ENCODE measurements at places on chromosomes 5 and 9.

GRCh38 chr9:83800236-83801033 lies 17.1 kb downstream of the GKAP1 start:
- DNase-seq = no peak

GRCh38 chr9:91494751-91495150 lies 71.1 kb upstream of the NFIL3 start:
- DNase-seq = no peak

GRCh38 chr9:133306242-133307204 lies 29.5 kb downstream of the SURF6 start:
- DNase-seq = no peak

DNA sequence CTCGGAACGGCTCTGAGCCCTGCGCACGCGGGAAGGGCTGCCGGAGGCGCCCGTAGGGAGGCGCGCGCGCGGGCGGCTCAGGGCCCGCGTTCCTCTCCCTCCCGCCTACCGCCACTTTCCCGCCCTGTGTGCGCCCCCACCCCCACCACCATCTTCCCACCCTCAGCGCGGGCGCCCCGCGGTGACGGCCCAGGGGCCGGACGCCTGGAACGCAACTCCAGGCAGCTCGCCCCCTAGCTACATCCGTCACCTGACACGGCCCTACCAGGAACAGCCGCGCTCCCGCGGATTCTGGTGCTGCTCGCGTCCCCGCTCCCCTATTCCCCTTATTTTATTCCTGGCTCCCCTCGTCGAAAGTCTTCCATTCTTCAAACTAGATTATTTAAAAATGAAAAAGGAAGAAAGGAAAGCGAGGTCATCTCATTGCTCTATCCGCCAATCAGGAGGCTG lies at the start of gene CDKN2B-AS1:
Gene CDKN2B-AS1 (plus strand): TSS at position 236 of the 450 bp plus-strand sequence.
- no peak for DNase-seq

- DNase-seq = no peak
Observed at GRCh38 chr5:147918101-147918685, 11.9 kb upstream of the C5orf46 start.

- peak; percentile 44 for DNase-seq
Observed at GRCh38 chr9:97502984-97503861, 1.8 kb downstream of the TMOD1 start.

DNA sequence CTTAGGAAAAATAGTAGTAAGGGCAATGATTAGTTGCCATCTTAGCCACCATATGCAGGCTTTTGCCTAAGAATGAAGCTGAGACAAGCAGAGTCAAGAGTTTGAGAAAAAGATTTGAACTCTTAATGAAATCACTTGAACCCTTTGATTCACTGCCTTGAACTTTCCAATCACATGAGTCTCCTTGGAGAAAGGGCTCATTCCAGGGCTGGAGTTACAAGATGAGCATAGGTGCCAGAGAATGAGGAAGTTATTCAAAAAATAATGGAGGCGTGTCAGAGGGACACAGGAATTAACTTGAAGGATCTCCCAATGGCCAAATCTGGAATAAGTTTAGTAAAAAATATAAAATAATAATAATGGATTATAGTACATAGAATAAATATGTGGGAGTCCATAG lies 35.3 kb downstream of the MAT2B start:
- DNase-seq = no peak

DNA sequence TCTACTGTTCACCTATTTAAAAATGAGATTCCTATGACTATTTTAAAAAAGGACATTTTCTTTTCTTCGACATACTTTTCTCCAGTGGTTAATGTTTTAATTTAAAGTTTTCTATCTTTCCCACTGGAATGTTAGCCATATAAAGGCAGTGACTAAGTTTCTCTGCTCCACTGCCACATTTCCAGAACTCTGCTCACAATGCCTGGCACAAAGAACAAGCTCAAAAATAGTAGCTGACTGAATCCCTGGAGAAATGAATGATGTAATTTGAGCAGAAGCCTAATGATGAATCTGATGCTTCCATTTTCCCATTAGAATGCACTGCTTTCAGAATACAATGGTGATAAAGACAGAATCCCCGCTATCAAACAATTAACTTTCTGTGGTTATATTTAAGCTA lies 817.8 kb downstream of the MTRR start:
- no peak for DNase-seq

DNA sequence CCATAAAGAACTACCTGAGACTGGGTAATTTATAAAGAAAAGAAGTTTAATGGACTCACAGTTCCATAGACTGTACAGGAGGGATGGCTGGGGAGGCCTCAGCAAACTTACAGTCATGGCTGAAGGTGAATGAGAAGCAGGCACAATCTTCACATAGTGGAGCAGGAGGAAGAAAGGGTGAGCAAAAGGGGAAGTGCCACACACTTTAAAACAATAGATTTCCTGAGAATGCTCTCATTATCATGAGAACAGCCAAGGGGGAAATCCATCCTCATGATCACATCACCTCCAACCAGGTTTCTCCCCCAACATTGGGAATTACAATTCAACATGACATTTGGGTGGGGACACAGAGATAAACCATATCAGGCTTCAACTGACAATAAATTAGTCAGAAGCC lies 664.9 kb downstream of the TAF11L14 start:
- DNase-seq = no peak

- no peak for DNase-seq
Observed at GRCh38 chr5:143118222-143118621, 285.3 kb downstream of the NR3C1 start.

- no peak for DNase-seq
Observed at GRCh38 chr9:133348718-133349573, 928 bp downstream of the RPL7A start.

- DNase-seq = no peak
Observed at GRCh38 chr9:132074736-132075135, 4.9 kb downstream of the MED27 start.

GRCh38 chr9:3777137-3777536 lies 251.3 kb upstream of the RFX3 start:
- no peak for DNase-seq
